Progenitor cell of endocrine pancreas (in vitro differentiated cells): ENCODE measurements at places on chromosomes 2 and 18. TPM values are rescaled to one million over a fixed set of nuclear protein-coding genes. Genes with fewer than 3 reads are reported as not detected.
A peak's percentile ranks its signal among the peaks of the same experiment; 100 is the strongest.

DNA sequence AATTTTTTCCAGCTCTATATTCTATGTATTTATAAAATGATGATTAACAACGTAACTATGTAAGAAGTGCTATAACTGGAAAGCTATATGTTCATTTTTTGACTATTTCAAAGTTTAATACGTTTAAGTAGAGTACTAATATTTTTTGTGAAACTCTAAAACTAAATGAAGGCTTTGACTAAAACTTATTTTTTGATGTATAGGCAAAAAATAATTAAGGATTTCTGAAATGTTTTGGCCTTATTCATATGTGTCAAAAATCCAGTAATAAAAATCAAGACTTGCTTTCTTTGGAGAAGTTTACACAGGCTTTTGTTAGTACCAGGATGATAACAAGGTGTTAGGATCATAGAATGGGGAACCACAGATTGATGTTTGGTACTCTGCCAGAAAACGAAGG, 58.2 kb upstream of the ZEB2 start:
- H3K27ac ChIP-seq: no peak overlapping the region
- no peaks in the 10 kb centered on the region for H3K27me3 ChIP-seq
- H3K36me3 ChIP-seq: no peaks in the 10 kb centered on the region
- peaks cover 24% of the 10 kb centered on the region for H3K4me1 ChIP-seq

- no peak overlapping the region for H3K27ac ChIP-seq
- peaks cover 1% of the 10 kb centered on the region for H3K4me1 ChIP-seq
- H3K27me3 ChIP-seq: no peaks in the 10 kb centered on the region
- DNase-seq: no peak
Measured at GRCh38 chr2:214542295-214542694, 131.4 kb downstream of the VWC2L start.

- H3K27ac ChIP-seq: no peak overlapping the region
- H3K4me1 ChIP-seq: peaks cover 3% of the 10 kb centered on the region
- H3K36me3 ChIP-seq: no peaks in the 10 kb centered on the region
- H3K27me3 ChIP-seq: peaks cover 68% of the 10 kb centered on the region
- DNase-seq: peak; percentile 19
Measured at GRCh38 chr18:36187826-36188721, 777 bp downstream of the MOCOS start.

- H3K4me3 ChIP-seq: no peak overlapping the region
- no peaks in the 10 kb centered on the region for H3K27me3 ChIP-seq
- peaks cover 5% of the 10 kb centered on the region for H3K4me1 ChIP-seq
- H3K27ac ChIP-seq: no peak overlapping the region
Measured at GRCh38 chr2:189516546-189516945, 64.0 kb downstream of the SLC40A1 start.

GRCh38 chr2:634636-635388, 42.4 kb downstream of the TMEM18 start:
- no peak for DNase-seq
- H3K4me3 ChIP-seq: no peak overlapping the region
- H3K36me3 ChIP-seq: peaks cover 1% of the 10 kb centered on the region
- H3K27me3 ChIP-seq: peaks cover 6% of the 10 kb centered on the region
- peaks cover 5% of the 10 kb centered on the region for H3K4me1 ChIP-seq
- no peak overlapping the region for H3K27ac ChIP-seq

- H3K27me3 ChIP-seq: no peaks in the 10 kb centered on the region
- no peaks in the 10 kb centered on the region for H3K4me1 ChIP-seq
- H3K4me3 ChIP-seq: no peak overlapping the region
- no peak for DNase-seq
Measured at GRCh38 chr18:53797998-53798495, 426.4 kb downstream of the MBD2 start.

IL1RL1 gene
- total RNA-seq: not detected in 2 replicates
